Stimulated activated naive CD4-positive, alpha-beta T cell treated with Interleukin-2 at 50 U/mL for 16 hours (primary cell): ENCODE measurements at places on chromosomes 13 and 19.

GRCh38 chr13:48000559-48001113, 437 bp downstream of the SUCLA2 start:
- DNase-seq, result no peak

DNA sequence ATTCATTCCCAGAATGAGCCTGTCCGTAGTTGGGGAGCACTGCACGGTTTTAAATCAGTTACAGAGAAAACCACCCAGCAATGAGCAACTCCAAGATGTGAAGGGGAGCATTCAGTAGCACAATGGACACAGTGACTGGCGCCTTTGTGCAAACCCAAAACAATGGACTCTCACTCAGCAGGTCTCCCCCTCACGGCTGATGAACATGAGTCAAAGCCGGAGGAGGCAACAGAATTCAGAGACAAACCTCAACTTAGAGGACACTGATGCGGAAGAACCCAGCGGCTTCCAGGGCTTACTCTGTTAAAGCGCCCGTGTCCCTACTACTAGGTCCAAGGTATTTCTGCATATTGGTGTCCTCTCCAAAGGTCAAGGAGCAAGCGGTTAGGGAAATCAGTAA, 17.7 kb downstream of the PLEKHF1 start:
- no peak for DNase-seq

- DNase-seq, result peak; percentile 72
Measured at GRCh38 chr19:42176990-42177685, 40.3 kb downstream of the DEDD2 start.

GRCh38 chr13:110923777-110924638, 9.1 kb upstream of the ANKRD10 start:
- DNase-seq, result no peak

- no peak for DNase-seq
Measured at GRCh38 chr19:38497907-38498306, 64.4 kb downstream of the RYR1 start.

DNA sequence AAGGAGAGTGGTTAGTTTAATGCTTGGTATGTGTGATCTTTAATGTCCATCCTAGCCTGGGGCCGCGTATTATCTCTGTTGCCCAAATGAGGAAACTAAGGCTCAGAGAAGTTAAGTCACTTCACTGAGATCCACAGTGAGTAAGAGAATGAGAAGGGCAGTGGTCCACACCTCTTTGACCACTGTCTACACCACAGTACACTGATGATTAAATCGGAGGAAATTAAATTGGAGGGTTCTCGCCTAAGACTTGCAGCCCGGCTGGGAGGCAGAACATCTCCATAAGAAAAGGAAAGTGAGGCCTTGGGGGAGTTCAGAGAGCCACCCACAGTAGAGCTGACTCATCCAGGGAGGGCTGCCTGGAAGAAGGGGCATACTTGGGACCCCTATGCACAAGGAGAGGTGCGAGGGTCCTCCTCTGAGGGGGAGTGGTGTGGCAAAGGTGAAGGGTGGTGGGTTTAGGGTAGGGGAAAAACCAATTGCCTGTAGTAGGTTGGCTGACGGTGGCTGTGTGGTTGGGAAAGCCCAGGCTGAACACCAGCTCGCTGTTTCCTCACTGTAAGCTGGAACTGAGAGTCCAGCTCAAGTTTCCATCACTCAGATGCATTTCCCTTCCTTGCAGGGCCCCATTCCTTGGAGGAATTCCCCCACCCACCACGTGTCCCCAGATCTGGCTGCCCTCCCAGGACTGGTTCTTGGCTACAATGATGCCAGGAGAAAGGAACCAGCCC, 15.0 kb upstream of the DHRS12 start:
- DNase-seq, result peak; percentile 68

DNA sequence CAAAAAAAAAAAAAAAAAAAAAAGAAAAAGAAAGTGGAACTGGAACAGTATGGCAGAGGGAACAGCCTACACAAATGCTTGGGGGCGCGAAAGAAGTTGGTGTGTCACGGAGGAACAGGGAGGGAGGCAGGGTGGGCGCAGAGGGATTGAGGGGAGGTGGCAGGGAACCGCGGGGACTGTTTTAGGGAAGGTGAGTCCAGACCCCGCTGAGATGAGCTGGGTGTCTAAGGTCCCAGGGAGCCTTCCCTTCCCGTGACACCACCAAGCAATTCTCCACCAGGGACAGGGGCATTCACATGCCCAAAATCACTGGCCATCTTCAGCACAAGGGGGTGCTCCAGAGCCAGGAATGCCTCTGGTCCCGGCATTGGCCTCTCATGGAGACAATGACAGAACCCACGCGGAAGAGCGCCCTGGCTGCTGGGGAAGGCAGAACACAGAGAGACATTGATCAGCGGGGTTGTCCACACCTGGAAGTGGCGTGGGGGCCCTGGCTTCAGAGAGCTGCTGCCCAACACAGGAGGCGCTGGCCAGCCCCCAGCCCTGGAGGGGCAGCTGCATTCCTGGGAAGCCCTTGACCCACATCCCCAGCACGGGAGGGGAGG, 6.9 kb downstream of the PEAK3 start:
- no peak for DNase-seq

DNA sequence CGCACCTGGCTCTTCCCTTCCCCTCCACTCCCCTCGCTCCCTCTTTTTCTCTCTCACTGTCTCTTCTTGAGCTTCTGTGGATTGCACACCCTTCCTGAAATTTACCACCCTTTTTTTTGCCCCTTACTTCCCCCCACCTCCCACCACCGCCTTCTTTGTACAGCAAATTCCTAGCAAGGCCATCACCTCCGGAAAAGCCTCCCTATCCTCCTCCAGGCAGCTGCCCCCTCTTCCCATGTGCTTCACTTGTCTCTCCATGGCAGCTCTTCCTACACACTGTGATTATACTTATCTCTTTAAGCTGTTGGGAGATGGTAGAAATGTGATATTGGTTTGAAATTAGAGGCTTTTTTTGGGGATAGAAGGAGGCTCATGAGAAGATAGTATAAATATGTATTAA, 28.3 kb upstream of the KCTD4 start:
- no peak for DNase-seq

GRCh38 chr13:110018009-110018408, 231.6 kb upstream of the IRS2 start:
- DNase-seq, result no peak

GRCh38 chr19:13846557-13847406, 30.2 kb upstream of the NANOS3 start:
- DNase-seq, result peak; percentile 94

- no peak for DNase-seq
Measured at GRCh38 chr19:9014803-9015202, 4.6 kb upstream of the MUC16 start.

GRCh38 chr19:8973501-8974091, 36.6 kb downstream of the MUC16 start:
- DNase-seq, result no peak

DNA sequence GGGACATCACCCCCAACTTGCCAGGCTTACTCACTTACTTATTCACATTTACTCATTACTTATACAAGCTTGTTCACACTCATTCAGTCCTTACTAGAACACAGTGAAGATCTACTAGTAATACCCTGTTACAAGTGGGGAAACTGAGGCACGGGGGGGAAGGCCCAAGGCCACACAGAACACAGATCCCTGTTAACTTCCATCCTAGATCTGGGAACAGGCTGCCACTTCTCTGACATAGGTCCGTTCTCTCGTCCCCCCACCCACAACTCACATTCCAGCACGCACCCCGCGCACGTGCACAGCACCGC, 1.5 kb upstream of the NRTN start:
- DNase-seq, result no peak

DNA sequence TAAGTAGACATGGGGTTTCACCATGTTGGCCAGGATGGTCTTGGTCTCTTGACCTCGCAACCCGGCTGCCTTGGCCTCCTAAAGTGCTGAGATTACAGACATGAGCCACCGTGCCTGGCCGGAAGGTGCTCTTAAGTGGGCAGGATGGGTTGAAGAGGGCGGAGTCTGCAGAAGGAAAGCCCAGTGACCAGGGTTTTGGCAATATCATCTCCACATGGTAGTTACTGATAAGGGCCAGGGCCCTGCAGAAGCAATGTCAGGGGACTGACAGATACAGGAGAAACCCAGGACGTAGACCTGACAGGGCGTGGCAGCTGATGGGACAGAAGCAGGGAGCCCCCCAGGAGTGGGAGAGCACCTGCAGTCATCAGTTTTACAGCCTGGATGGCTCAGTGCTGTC, 45.7 kb upstream of the RNF113B start:
- no peak for DNase-seq

DNA sequence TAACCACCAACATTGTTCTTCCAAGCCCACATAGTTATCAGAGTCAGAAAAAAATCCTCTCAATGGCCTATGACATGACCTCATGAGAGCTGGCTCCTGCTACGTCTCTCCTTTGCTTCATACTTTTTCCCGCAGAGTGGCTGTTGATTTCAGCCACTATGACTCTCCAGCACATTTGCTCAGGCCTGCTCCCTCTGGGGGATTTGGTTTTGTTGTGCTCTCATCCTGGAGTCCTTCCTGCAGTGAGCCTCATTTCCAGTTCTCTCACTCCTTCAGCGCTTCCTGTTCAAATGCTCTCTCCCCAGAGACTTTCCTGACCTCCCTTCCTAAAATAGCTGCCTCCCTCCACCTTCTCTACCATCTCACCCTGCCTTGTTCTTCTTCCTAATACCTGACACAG, 72.0 kb upstream of the USP29 start:
- no peak for DNase-seq

DNA sequence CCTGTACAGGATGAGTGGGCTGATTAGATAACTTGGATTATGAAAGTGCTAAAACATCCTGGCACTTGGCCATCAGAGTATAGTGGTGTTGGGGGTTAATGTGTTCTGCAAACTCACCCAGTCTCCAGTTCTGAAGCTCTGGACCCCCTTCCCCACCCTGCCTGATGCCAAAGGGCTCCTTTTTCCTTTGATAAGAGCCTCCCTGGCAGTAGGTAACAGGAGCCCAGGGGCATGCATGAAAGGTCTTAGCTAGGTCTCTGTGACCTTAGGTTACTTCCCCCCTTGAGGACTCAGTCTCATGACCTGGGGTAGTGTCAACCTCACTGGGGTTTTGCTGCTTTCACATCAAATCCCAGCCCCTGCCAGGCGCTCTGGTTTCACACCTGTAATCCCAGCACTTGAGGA, 2.5 kb downstream of the RPS28 start:
- DNase-seq, result no peak

DNA sequence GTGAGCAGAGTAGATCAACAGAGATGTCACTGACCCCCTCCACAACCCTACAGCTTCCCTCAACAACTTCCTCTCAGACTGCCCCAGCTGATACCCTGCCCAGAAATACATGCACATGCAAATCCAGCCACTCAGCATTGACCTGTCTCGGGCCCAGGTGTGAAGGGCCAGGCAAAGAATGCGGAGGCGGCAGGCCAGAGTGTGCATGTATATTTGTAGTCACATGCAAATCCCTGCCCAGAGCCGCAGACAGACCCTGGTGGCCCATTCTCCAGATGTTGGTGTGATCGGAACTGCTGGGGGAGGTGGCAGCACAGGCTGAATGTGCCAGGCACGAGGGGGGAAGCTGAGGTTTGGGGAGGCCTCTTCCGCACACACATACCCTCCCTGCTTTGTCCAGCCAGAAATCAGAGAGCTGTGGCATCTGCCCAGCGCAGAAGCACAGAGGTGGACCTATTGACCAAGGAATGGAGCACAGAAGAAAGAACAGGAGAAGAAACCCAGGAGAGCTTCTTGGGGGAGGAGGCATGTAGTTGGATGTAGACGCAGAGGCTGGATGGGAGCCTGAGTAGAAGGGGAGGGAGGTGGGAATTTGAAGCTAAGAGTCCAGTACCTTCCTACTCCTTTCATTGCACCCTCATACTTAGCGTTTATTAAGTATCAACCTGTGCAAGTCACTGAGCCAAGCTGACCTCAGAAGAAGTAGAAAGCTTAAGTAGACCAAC, 14.4 kb downstream of the MEF2B start:
- DNase-seq, result no peak

GRCh38 chr19:50000038-50000840, 24.9 kb downstream of the VRK3 start:
- DNase-seq, result no peak

GRCh38 chr19:47526798-47527197, 11.9 kb upstream of the NAPA start:
- no peak for DNase-seq
